C1 segment of cervical spinal cord (tissue), 14 donors: ENCODE measurements at places on chromosomes 12 and 14.
A peak's percentile ranks its signal among the peaks of the same experiment; 100 is the strongest.

- DNase-seq, result no peak
Observed at GRCh38 chr12:95085612-95086011, 12.2 kb upstream of the NR2C1 start.

DNA sequence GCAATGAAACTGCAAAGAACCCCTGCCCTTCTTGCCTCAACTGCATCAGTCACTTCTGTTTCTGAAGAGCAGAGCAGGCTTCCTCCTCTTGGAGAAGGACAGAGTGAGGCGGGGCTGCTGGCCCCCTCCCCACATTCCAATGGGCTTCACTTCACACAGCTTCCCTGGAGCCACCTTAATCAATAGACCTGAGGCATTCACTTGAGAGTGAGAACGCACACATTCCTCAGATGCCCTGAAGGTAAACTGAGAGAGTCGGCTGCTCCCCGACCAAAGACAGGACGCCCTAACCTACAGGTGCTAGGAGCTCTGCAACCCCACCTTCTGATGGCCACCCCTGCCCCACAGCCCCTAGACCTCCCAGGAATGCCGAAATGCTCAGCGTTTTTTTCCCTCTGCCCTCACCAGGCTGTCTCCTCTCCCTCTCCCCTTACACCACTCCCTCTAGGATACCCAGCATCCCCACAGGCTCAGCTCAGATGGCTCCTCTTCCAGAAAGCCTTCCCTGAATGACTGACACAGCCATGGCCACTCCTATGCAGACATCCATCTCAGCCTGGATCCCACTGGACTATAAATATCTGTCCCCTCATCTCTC, 31.1 kb downstream of the SYNE3 start:
- DNase-seq, result no peak

- no peak for DNase-seq
Observed at GRCh38 chr14:52310541-52310940, 3.6 kb upstream of the PTGER2 start.

GRCh38 chr12:83186419-83186818, 499.7 kb downstream of the TMTC2 start:
- DNase-seq, result no peak

DNA sequence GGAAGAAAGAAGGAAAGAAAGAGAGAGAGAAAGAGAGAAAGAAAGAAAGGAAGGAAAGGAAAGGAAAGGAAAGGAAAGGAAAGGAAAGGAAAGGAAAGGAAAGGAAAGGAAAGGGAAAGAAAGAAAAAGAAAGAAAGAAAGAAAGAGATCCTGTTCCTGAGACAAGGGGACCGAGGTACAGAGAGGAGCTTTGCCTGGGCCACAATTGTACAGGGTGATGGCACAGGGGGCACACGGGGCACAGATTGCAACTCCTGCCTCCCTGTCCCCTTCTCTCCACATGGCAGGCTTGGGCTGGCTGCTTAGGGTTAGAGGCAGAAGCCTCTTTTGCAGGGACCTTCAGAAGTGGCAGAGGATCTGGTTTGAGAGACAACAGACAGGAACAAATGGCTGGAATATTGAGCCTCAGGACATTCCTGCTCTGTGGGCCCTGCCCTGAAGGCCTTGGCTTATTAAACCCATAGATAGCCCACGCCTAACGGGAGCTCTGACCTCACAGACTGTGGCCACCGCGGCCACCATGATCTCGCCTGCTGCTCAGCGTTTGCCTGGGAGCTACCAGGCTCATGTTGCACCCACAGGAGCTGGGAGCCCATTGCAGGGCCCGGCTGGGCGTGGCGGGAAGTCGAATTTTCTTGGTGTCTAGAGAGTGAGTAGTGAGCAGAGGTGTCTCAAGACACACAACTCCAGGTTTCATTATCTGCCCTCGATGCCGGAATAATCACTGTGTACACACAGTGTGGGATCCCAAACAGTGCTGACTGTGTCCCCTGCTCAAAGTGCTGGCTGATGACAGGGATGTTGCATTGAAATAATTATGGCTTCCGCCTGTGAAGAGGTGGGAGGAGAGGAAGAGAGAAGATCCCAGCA, 147.9 kb upstream of the NCOR2 start:
- no peak for DNase-seq

GRCh38 chr12:90972226-90972625, 17.2 kb upstream of the CCER1 start:
- no peak for DNase-seq

- DNase-seq, result no peak
Observed at GRCh38 chr12:84276215-84276614, 636.4 kb downstream of the SLC6A15 start.

DNA sequence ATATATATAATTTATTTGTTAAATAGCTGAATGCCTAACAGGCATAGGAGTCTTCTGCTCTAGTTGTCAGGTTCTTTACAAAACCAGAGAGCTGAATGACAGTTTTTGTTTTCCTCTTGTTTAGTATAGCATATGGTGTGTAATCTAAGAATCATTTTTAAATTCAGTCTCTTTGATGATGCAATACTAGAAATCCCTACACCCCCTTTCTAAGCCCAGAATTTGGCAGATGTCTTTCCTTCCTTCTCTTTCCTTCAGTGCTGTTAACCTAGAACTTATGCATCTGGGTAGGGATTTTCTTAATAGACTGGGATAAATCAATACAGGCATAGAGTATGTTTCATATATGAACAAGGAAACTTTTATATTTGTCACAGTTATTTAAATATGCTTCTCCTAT, 198.1 kb downstream of the KCNH5 start:
- DNase-seq, result no peak

GRCh38 chr12:59403259-59403932, 192.4 kb upstream of the SLC16A7 start:
- DNase-seq, result peak; percentile 23

GRCh38 chr14:103267226-103267910, 66.7 kb upstream of the EIF5 start:
- DNase-seq, result no peak

GRCh38 chr12:117835156-117835555, 133.6 kb downstream of the KSR2 start:
- no peak for DNase-seq

- DNase-seq, result no peak
Observed at GRCh38 chr12:50248883-50249282, 34.4 kb downstream of the LIMA1 start.

- no peak for DNase-seq
Observed at GRCh38 chr12:77231501-77231918, 166.1 kb upstream of the E2F7 start.

GRCh38 chr12:117208811-117209455, 18.7 kb upstream of the FBXO21 start:
- no peak for DNase-seq

GRCh38 chr12:46261646-46262045, 7.2 kb downstream of the SLC38A1 start:
- DNase-seq, result no peak

DNA sequence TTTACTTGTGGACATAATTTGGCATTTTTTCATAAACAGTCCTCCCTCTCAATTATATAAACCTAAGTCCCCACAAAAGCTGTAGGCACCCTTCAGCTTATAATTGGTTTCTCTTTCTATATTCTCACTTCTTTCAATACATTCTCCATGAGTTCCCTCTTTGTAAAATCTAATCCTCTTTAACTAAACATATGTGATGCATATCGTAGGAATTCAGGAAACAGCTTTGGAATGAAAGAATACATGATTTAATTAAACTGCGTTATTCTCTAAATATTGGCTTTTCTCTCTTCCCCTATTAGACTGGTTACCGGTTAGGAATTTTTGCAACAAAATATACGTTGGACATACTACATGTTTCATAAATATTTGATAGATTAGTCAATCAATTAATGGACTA, 1122.6 kb downstream of the FLRT2 start:
- no peak for DNase-seq

DNA sequence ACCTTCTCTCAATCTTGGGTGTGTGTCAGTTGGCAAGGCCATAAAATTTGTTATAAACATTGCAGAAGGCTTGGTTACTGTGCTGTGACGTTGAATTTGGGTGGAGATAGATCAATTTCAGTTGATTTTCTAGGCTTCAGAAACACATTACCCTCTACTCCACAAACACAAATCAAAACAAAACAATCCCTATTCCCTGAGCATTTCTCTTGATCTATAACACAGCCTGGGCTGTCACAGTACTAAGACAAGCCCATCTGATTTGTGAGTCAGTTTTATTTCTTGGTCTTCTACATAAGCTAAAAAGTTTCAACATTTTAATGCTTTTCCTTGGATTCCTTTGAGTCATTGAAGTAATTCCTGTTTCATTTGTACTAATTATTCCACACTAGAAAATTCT, 79.8 kb downstream of the PTPN11 start:
- DNase-seq, result no peak

GRCh38 chr12:94761559-94761958, 111.2 kb upstream of the TMCC3 start:
- DNase-seq, result no peak

DNA sequence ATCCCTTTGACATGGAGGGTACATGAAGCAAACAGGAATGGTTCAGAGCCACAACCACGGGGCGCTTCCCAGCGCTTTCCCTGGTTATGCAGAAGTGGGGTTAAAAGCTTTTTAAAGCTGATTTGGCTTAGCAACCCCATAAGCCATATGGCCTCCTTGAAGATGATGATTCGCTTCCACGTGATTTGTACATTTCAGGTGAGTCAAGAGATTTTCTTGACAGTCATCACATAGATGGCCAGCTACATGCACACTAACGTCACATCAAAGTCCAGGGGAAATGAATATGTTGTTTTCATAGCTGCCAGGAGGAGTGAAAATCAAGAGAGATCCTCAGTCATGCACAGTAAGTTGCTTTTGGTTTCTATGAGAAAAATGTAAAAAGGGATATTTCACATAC, 309.7 kb downstream of the TMEM132D start:
- no peak for DNase-seq

- no peak for DNase-seq
Observed at GRCh38 chr14:89325299-89325883, 91.6 kb downstream of the FOXN3 start.

DNA sequence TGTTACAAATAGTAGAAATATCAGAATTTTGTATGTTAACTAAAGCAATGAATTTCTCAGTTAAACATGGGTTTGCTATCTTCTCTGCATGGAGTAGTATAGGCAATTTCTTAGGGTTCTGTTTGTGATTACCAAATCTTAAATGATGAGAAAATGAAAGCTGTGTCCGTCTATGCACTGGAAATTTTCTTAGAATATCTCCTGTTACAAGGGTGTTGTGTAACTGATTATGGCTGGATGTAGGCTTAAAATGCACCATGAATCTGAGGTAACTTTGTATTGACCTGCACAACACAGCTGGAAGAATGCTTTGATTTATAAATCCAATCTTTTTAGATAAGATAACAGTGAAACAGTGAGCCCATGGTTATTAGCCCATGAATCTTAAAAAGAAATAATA, 17.8 kb downstream of the TRIP11 start:
- no peak for DNase-seq

- no peak for DNase-seq
Observed at GRCh38 chr14:86619726-86620125, 1089.8 kb downstream of the FLRT2 start.

GRCh38 chr12:95790033-95790916, at the start of gene NTN4:
TSS of gene NTN4 (minus strand) at chr12:95790764. CDS start at chr12:95790309, 455 bp downstream.
- no peak for DNase-seq

- no peak for DNase-seq
Observed at GRCh38 chr12:43676183-43676813, 82.3 kb downstream of the PUS7L start.

DNA sequence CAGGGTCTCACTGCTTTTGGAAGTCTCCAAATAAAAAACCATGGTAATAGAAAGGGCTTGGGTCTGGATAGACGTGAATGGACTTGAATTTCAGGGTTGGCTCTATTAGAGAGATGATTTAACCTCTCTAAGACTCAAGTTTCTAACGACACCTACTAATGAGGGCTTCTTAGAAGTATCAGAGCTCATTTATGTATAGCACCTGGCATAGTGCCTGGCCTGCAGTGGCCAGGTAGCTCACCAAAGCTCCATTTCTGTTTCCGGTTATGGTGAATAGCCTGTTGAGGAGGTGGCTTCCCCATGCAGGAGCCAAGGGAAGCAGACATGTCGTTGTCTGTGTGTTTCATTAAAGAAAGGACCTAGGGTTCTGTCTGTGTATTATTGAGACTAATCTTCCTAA, 108.6 kb downstream of the ETV6 start:
- no peak for DNase-seq

DNA sequence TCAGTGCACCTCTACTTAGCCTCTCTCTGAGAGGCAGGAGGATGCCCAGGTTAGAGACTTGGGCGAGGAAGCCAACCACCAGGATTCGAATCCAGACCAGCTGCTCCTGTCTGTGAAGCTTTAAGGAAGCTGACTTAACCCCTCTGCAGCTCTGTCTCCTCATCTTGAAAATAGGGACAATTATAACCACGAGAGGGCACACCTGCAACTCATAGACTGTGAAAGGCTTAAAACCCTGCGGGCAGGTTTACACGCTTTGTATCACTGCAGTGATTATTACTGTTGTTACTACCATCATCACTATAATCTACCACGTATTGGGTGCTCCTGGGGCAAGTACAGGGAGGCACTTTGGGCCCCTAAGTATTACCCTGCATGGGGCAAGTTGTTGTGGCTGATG, 379.8 kb downstream of the VRK1 start:
- no peak for DNase-seq

- DNase-seq, result no peak
Observed at GRCh38 chr12:10154145-10154496, 17.8 kb downstream of the OLR1 start.

DNA sequence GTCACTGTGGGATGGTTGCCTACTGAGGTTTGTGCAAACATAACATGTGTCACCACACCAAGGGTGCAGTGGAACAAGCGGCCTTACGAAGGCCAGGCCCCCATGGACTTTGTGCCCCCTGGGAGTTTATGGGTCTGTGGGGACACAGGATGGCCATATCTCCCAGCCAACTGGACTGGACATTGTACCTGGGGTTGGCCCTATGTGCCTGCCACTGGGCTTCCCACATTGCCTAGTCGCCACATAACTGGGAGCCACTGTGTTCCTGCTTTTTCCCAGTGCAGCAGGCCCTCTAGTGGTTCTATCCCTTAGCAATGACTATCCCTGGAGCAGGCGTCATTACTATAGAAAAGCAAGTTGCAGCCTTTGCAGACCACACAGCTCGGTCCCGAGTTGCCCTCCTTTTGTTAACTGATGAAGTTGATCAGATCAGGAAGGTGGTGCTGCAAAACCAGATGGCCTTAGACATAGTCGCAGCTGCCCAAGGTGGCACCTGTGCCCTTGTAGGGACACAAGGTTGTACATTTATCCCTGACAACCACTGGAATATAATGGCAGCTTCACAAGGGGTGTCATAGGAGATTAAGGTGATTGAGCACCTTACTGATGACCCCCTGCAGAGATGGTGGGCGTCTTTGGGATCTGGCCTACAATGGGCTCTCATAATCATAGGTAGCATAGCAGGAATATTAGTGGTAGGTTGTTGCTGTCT, 15.2 kb upstream of the RNASE12 start:
- no peak for DNase-seq
